Jurkat, Clone E6-1 (cell line): ENCODE measurements at places on chromosomes 16 and 17.

- DNase-seq, result no peak
These were observed 1.4 kb upstream of the ABR start for GRCh38 chr17:1180958-1181752.

- no peak for DNase-seq
These were observed 13.9 kb downstream of the CES5A start for GRCh38 chr16:55861288-55861687.

GRCh38 chr16:85899444-85899843 is 482 bp downstream of the IRF8 start:
- no peak for DNase-seq

DNA sequence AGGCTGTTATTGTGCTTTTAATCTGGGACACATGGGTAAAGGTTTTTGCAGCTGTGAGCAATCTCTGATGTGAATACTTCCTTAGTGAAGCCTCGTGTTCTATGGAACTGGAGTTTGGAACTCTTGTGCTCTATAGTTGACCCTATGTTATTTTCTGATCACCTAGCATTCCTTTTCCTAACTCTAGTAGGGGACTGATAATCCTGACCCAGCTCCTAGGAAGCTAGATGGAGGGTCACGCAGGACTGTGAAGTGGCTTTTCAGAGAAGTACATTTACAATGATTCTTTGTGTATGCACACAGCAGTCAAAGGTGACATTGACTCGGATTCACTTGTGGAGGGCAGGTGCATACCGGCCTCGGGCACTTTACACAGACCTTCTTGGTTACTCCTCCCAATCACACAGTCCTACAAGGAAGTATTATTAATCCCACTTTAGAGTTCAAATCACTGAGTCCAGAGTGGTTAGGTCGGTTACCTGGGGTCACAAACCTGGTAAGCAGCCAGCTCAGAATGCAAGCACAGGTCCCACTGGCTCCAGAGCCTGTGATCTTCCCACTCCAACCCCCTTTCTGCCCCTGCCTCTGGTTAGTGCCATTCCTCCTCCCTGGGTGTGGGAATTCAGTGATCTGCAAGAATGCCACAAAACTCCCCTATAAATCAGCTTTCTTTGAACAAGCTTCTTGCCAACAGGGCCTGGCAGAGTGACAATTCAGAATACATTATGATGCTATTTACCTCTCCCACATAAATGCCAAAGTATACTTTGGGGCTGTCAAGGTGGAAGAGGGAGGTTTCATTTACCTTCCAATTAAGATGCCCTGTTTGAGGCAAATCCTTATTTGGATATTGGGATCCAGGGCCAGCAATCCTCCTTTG is 7.1 kb downstream of the CHD9NB start:
- DNase-seq, result no peak

- DNase-seq, result no peak
These were observed 12.0 kb upstream of the USP32 start for GRCh38 chr17:60403962-60404361.

- DNase-seq, result no peak
These were observed 15.0 kb downstream of the CPNE2 start for GRCh38 chr16:57107321-57107922.

- DNase-seq, result no peak
These were observed 716 bp downstream of the TK1 start for GRCh38 chr17:78185981-78186691.

- no peak for DNase-seq
These were observed 10.4 kb downstream of the DNAAF8 start for GRCh38 chr16:4744555-4745273.

DNA sequence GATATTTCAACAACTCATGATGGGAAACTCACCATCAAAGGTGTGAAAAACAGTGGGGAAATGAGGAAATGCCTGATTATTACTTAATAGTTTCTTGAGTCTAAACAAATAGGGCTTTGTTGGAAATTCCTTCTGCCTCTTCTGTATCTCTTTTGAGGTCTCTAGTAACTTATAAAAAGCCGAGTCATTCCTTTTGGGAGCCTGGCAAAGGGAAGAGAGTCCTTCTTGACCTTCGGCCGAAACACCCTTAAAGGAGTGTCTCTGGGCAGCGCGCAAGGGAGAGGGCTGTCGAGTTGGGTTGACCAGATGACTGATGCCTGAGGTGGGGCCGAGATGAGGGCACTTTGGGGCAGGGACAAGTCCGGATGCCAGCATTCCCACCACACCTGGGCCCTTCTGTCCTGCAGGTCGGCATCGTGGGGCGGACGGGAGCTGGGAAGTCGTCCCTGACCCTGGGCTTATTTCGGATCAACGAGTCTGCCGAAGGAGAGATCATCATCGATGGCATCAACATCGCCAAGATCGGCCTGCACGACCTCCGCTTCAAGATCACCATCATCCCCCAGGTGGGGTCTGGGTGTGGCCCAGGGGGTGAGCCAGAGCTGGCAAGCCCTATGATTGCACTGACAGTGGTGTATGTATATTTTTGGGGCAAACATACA is 89.2 kb downstream of the ABCC6 start:
- DNase-seq, result no peak

GRCh38 chr16:17160920-17161431 is 309.8 kb downstream of the XYLT1 start:
- no peak for DNase-seq

- no peak for DNase-seq
These were observed 2.0 kb downstream of the ALDOA start for GRCh38 chr16:30067584-30067916.

- DNase-seq, result peak; percentile 61
These were observed 248.6 kb downstream of the FTO start for GRCh38 chr16:53952215-53953208.

- DNase-seq, result no peak
These were observed 215.4 kb downstream of the UTP18 start for GRCh38 chr17:51475730-51476129.

DNA sequence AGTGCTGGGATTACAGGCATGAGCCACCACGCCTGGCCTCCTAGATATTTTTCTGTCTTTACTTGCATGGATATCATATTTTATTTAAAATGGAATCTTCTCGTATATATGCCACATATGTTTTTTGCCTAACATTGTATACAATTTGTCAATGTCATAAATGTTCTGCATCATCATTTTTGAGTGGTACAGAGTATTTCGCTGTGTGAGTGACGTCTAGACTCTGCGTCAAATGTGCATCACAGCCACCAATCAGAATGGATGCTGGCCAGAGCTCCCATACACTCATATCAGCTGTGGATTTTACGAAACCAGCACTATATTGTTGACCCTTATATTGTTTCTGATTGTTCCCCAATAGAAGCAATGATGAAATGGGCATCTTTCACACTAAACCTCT is 57.2 kb downstream of the ERCC4 start:
- DNase-seq, result no peak

DNA sequence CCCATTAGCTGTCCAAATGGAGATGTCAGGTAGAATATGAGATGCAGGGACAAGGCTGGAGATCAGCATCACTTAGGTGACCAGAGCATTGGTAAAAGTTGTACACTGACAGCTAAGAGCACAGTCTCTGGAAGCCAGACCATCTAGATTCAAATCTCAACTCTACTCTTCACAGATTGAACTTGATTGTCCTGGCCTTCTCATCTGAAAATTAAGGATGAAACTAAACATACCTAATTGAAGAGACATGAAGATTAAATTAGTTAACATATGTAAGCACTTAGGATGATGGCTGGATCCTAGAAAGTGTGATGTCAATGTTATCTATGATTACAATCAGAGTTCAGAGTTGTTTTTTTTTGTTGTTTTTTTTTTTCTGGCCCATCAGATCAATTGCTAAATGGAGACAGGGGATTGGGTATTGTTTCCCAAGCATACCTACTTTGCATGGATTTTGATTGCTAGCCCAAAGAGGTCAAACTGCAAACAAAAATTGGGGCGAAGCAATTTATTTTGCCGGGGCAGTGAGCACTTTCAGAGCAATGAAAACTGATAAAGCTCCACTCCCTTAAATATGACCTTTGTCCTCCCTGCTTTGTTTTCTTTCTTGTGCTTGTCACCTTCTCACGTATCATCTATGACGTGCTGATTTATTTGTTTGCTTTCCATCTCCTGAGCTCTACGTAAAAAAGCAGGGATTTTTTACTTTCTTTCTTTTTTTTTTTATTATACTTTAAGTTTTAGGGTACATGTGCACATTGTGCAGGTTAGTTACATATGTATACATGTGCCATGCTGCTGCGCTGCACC is 217.6 kb upstream of the CPHXL start:
- no peak for DNase-seq

DNA sequence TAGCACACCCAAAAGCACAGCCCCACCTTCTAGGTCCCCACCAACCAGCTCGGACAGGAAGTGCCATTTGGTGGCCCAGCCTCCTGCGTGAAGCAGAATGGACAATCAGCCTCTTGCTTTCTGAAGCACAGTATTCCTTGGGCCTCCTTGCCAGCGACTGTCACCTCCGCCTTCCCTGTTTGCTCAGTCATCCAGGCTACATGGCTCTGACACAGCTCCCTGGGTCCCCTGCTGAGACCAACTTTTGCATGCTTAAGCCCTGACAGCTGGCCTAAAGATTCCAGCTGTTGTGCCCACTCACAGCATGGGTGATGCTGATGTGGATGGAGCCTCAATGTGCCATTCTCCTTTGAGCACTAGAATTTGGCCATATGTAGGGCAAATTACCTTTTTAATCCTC is 4.5 kb upstream of the CACNG5 start:
- no peak for DNase-seq

GRCh38 chr16:88390735-88391134 is 8.0 kb downstream of the ZNF469 start:
- DNase-seq, result no peak

GRCh38 chr17:64160378-64160777 is 30.4 kb upstream of the ERN1 start:
- no peak for DNase-seq

- DNase-seq, result no peak
These were observed 31.1 kb downstream of the ADCY7 start for GRCh38 chr16:50297301-50298074.
